Activated CD4-positive, alpha-beta T cell treated with anti-CD3 and anti-CD28 coated beads, Interleukin-10, Interleukin-2, amounts not matched to agents 100 ng/mL and 50 ng/mL, durations not matched to agents 16 hours and 8 hours (primary cell): ENCODE measurements at places on chromosomes 6 and 20.

DNA sequence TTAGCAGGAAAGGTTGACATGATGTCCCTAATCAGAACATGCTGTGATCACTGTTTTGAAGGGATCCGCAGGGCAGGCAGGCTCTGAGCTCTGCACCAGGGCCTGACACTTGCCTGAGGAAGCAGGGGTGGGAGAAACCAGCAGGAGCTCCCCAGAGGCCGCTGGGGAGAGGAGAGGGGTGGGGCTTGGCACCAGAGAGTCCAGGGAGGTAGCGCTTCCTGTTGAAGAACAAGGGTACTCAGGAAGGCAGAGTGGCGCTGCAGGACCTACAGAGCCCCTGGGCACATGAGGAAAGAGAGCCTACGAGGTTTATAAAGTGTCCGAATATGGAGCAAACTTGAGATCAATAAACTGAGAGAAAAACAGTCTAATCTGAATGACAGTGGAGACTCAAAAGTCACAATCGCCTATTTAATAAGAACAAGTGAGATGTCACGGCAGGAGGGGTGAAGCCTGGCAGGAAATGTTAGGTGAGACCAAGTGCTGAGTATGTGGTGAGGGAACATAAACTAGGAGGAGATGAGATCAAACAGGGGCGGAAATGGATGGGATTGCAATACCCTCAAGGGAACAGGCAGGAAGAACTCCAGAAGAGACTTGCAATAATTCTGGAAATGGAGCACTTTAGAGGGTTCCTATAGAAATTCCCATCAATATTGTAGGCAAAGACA lies 5.8 kb upstream of the TBXT start:
- DNase-seq, result no peak

DNA sequence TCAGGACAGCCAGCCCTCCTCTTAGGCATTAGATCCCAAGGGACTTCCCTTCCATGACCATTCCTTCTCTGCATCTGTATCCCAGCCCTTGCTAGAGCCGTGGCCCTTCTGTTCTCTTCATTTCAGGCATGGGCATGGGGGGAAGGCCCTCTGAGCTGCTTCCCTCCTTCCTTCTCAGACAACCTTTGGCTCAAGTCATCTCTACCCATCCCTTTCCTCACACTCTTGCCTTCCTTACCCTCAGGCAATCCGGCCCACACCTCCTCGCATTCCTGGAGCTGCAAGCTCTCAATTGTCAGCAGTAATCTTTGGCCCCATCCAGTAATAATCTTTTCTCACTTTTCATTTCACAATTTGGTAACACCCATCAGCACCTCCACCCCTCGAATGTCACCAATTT lies 426.9 kb upstream of the JARID2 start:
- no peak for DNase-seq

DNA sequence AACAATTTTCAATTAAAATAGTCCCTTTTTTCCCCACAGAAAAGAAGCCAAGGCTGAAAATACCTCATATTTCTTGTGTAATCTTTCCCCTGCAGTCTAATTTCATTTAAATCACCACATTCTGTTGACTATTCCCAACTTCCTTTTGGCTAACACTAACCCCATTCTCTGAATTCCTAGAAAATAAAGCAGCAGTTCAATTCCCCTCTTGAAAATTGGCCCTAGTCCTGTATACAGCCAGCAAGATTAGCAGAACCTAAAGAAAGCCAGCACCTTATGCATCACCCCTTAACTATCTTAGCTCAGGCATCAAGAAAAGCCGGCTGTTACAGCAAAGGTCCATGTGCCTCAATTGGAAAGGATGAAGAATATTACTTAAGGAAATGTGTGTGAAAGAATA lies 69.7 kb downstream of the MDN1 start:
- DNase-seq, result no peak

DNA sequence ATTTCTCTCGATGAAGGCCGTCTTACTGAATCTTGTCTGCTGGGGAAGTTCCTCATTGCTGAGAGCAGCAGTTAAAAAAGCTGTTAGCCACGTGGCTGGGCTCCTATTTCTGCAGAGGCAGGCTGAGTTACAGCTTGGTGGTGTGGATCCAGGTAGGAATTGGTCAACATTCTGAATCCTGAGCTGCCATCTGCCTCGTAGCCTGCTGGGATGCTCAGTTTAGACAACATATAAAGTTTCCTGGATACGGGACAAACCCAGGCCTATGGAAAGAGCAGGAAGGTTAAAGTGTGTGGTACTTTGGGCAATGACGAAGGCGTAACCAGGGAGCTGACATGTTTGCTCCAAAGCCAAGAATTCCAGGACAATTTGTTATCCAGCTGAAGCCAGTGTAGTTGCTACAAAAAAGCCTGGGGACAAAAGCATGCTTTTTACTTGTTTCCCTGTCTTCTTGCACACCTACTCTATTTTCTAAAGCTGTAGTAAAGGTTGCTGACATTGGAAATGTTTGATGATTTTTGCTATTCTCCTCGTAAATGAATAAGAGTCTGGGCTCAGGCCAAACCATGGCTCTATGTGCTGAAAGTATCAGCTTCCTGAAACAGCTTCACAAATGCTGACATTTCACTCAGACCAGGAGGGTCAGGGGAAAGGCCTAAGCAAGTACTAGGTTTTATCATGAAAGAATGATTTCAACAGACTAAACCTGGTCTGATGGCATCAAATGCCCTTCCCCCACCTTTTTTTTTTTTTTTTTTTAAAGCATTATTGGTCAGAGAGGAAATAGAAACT lies 12.4 kb upstream of the MYLK2 start:
- no peak for DNase-seq

GRCh38 chr6:157059781-157060180 lies 263.5 kb downstream of the TMEM242 start:
- DNase-seq, result no peak
